ENCODE measurements at places on chromosomes 16 and 17.

GRCh38 chr16:9495824-9496223, 404.4 kb downstream of the HAPSTR1 start:
- no peaks in the 10 kb centered on the region for H3K36me3 ChIP-seq
- no peak for DNase-seq
- no peak overlapping the region for H3K4me3 ChIP-seq
- no peaks in the 10 kb centered on the region for H3K4me1 ChIP-seq
- H3K27ac ChIP-seq, result no peak overlapping the region
- H3K27me3 ChIP-seq, result no peaks in the 10 kb centered on the region

- H3K27me3 ChIP-seq, result peaks cover 5% of the 10 kb centered on the region
- H3K36me3 ChIP-seq, result no peaks in the 10 kb centered on the region
- no peak overlapping the region for H3K27ac ChIP-seq
- DNase-seq, result no peak
- no peak overlapping the region for H3K4me3 ChIP-seq
These were observed 6.3 kb upstream of the USP31 start for GRCh38 chr16:23155445-23156049.

- H3K27me3 ChIP-seq, result no peaks in the 10 kb centered on the region
- H3K27ac ChIP-seq, result no peak overlapping the region
- H3K36me3 ChIP-seq, result no peaks in the 10 kb centered on the region
- DNase-seq, result no peak
- no peaks in the 10 kb centered on the region for H3K4me1 ChIP-seq
These were observed 71.3 kb downstream of the SREBF1 start for GRCh38 chr17:17765359-17766076.

DNA sequence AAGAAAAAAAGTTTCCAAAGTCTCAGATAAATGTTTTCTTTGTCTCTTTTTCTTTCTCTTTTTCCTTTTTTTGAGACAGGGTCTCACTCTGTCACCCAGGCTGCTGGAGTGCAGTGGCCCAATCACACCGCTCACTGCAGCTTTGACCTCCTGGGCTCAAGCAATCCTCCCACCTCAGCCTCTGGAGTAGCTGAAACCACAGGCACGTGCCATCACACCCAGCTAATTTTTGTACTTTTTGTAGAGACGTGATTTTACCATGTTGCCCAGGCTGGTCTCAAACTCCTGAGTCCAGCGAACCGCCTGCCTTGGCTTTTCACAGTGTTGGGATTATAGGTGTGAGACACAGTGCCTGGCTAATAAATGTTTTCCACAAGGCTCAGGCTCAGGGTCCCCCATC, 53.3 kb upstream of the KSR1 start:
- H3K4me3 ChIP-seq, result no peak overlapping the region
- DNase-seq, result no peak
- H3K27me3 ChIP-seq, result no peaks in the 10 kb centered on the region
- no peak overlapping the region for H3K27ac ChIP-seq
- no peaks in the 10 kb centered on the region for H3K36me3 ChIP-seq
- no peaks in the 10 kb centered on the region for H3K4me1 ChIP-seq

DNA sequence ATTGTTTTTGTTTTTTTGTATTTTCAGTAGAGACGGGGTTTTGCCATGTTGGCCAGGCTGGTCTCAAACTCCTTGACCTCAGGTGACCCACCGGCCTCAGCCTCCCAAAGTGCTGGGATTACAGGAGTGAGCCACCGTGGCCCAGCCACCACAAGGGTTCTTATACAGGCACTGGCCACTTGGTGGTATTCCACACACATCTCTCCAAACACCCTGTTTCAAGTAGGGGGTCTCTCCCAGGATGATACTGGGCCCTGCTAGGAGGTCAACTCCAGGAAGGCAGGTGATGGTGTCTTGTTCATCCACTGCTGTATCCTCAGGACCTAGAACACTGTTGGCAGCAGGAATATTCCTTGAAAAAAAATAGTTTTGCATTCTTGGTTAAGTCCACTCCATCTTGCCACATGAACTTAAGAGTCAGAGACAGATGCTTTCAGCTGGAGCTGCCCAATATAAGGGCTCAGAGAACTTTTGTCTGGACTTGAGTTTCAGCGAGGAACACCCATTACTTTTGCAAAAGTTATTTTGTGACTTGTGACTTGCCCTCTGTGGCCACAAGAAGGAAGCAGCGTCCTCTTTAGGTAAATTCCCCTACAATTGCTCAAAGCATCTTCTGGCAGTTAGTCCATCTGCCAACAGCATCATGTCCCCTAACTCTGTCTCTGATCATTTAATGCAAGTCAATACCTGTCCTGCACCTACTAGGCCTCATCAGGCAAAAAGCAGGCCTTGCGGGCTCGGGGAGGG, 7.4 kb upstream of the EEF2K start:
- H3K36me3 ChIP-seq, result no peaks in the 10 kb centered on the region
- H3K27me3 ChIP-seq, result no peaks in the 10 kb centered on the region
- H3K4me1 ChIP-seq, result no peaks in the 10 kb centered on the region
- DNase-seq, result no peak
- peak overlapping the region; percentile 37 for H3K27ac ChIP-seq

DNA sequence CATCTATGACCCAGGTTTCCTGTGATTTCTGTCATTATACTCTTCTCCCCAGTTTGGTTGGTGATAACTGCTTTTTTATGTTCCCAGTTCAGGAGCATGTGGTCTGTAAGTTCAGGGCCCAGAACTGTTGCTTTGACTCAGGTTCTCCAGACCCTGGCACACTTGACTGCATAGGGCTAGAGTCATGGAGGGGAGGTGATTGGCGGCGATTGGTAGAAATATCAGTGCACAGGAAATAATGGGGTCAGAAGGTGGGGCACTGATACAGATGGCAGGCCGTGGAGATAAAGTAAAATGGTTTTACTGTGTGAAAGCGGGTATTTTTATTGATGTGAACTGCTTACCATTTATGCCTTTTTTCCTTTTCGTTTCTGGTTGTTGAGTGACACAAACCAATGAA, 28.7 kb downstream of the TAC4 start:
- DNase-seq, result no peak
- no peak overlapping the region for H3K4me3 ChIP-seq
- H3K27ac ChIP-seq, result no peak overlapping the region
- peaks cover 4% of the 10 kb centered on the region for H3K36me3 ChIP-seq

All from tibial nerve (tissue), 4 donors.